ENCODE measurements at places on chromosomes 2 and 18. TPM values are rescaled to one million over a fixed set of nuclear protein-coding genes. Genes with fewer than 3 reads are reported as not detected.

CFAP65 gene
- 2.6 TPM for total RNA-seq

- peaks cover 40% of the 10 kb centered on the region for H3K27me3 ChIP-seq
- no peak overlapping the region for H3K4me3 ChIP-seq
- peaks cover 19% of the 10 kb centered on the region for H3K4me1 ChIP-seq
These were observed 6.6 kb downstream of the GAD1 start for GRCh38 chr2:170823088-170823897.

MOGAT1 gene
- not detected for total RNA-seq

DNA sequence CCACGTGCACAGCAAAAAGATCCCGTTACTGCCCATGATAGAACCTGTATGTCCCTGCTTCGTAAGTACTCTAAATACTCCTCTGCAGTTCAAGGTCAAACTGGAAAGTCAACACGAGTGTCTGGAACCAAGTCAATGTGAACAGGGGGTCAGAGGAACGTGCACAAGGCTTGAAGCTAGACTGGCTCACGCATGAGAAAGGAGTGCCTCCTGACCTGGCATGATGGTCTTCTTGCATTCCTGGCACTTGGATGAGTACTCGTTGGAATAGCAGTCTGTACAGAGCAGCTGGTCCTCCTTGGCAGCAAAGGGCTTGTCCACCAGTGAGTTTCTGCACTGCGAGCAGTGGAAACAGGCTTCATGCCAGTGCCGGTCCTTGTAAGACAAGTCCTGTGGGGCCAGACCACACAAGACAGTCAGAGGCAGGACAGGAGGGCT lies 25.5 kb downstream of the FHL2 start:
- peak overlapping the region; percentile 81 for H3K27ac ChIP-seq
- H3K4me1 ChIP-seq = no peaks in the 10 kb centered on the region
- no peaks in the 10 kb centered on the region for H3K27me3 ChIP-seq
- peak; percentile 52 for DNase-seq
- H3K4me3 ChIP-seq = no peak overlapping the region
- no peaks in the 10 kb centered on the region for H3K36me3 ChIP-seq

GRCh38 chr2:127637236-127637630 lies 8.7 kb upstream of the GPR17 start:
- no peaks in the 10 kb centered on the region for H3K27me3 ChIP-seq
- no peak for DNase-seq
- no peaks in the 10 kb centered on the region for H3K36me3 ChIP-seq
- no peak overlapping the region for H3K4me3 ChIP-seq

DNA sequence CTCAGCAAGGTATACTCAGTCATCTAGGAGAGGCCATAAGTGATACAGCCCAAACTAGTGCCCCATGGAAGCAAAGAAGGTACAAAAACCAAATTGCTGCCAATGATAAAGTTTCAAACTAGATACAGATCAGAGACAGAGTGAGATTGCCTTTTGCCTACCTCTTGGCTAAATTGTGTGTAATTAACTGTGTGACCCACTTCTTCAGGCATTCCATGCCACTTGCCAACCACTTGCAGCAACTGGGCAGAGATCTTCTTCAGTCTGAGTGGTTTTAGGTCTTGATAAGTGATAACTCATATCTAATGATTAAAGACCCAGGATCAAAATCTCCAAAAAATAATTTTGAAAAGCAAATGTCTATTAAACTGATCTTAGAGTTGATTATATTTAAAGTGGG lies 21.1 kb upstream of the NABP1 start:
- H3K4me3 ChIP-seq = no peak overlapping the region
- H3K27ac ChIP-seq = no peak overlapping the region
- H3K27me3 ChIP-seq = no peaks in the 10 kb centered on the region
- H3K4me1 ChIP-seq = no peaks in the 10 kb centered on the region

LRRTM1 gene
- total RNA-seq = 10.4 TPM

LRATD1 gene
- total RNA-seq = 10.2 TPM

DNA sequence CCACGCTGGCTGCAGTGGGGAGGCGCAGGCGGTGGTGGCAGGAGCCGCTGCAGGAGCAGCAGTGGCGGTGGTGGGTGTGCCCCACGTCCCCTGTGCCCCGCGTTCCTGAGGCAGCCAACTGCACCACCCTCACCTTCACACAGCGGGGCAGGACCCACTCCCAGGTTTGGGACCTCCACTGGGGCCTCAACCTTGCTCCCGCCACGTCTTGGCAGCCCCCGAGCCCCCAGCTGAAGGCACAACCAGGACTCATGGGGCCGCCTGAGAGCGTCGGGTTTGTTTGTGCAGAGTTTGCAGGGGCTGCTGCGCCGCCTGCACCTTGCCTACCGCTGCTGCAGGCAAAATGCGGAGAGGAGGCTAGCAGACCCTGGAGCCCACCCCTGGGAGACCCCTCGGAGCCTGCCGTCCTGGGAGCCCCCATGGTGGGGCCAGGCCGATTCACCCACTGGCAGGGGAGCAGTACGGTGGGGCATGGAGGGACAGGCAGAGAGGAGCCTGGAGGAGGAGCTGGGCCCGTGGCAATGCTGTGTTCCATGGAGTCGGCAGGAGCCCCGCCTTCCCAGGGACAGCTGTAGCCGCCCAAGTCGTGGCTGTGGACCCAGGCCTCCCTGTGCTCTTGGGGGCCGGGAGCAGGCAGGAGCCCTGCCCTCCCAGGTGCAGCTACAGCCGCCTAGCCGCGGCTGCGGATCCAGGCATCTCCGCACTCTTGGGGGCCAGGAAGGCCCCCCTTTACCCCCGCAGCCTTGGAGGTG lies 14.7 kb upstream of the EML6 start:
- no peaks in the 10 kb centered on the region for H3K36me3 ChIP-seq
- peak overlapping the region; percentile 4 for H3K4me3 ChIP-seq
- H3K27me3 ChIP-seq = no peaks in the 10 kb centered on the region
- H3K4me1 ChIP-seq = no peaks in the 10 kb centered on the region

RTP5 gene
- not detected for total RNA-seq

GRCh38 chr2:181778621-181779201 lies 98.4 kb upstream of the NEUROD1 start:
- H3K27me3 ChIP-seq = no peaks in the 10 kb centered on the region
- H3K4me3 ChIP-seq = no peak overlapping the region
- no peak overlapping the region for H3K27ac ChIP-seq

- H3K27me3 ChIP-seq = no peaks in the 10 kb centered on the region
- no peak overlapping the region for H3K4me3 ChIP-seq
- DNase-seq = no peak
- no peaks in the 10 kb centered on the region for H3K36me3 ChIP-seq
- no peaks in the 10 kb centered on the region for H3K4me1 ChIP-seq
These were observed 176.7 kb downstream of the IKZF2 start for GRCh38 chr2:212974692-212975091.

PARD6G gene
- total RNA-seq = 11.2 TPM

GRCh38 chr18:62827397-62827796 lies 112.1 kb downstream of the PHLPP1 start:
- no peak overlapping the region for H3K4me3 ChIP-seq
- DNase-seq = no peak
- H3K36me3 ChIP-seq = no peaks in the 10 kb centered on the region
- no peaks in the 10 kb centered on the region for H3K4me1 ChIP-seq
- H3K27ac ChIP-seq = no peak overlapping the region
- H3K27me3 ChIP-seq = no peaks in the 10 kb centered on the region
